ENCODE measurements at places on chromosomes 3 and 15. TPM values are rescaled to one million over a fixed set of nuclear protein-coding genes. Genes with fewer than 3 reads are reported as not detected.

ATRIP gene
- total RNA-seq, result 7.2 TPM

FBXL2 gene
- not detected for total RNA-seq

CIAO2A gene
- 65.2 TPM for total RNA-seq

CTXN2 gene
- total RNA-seq, result not detected

LSMEM2 gene
- 0.41 TPM for total RNA-seq

NEK11 gene
- 2.7 TPM for total RNA-seq

LRRC15 gene
- not detected for total RNA-seq

COL6A5 gene
- not detected for total RNA-seq

PLCH1 gene
- 0.33 TPM for total RNA-seq

CEP19 gene
- total RNA-seq, result 1.7 TPM

ZNF662 gene
- 0.19 TPM for total RNA-seq

CPN2 gene
- total RNA-seq, result 1.1 TPM

DNAH12 gene
- 0.04 TPM for total RNA-seq

SIDT1 gene
- not detected for total RNA-seq

CPB1 gene
- total RNA-seq, result not detected

SH2D7 gene
- total RNA-seq, result not detected

NSUN3 gene
- total RNA-seq, result 1.9 TPM

ATP13A5 gene
- not detected for total RNA-seq

SAMD7 gene
- not detected for total RNA-seq

OXNAD1 gene
- 12.3 TPM for total RNA-seq

TMEM207 gene
- total RNA-seq, result not detected

RTP1 gene
- not detected for total RNA-seq

DNAJC13 gene
- total RNA-seq, result 25.1 TPM

MYLK gene
- 19.6 TPM for total RNA-seq

CCR8 gene
- not detected for total RNA-seq

FEZF2 gene
- not detected for total RNA-seq

DUOXA1 gene
- not detected for total RNA-seq
